ENCODE measurements at places on chromosomes 12 and 14.

- no peak for DNase-seq
Observed at GRCh38 chr12:46921048-46921763, 95.4 kb upstream of the SLC38A4 start.

DNA sequence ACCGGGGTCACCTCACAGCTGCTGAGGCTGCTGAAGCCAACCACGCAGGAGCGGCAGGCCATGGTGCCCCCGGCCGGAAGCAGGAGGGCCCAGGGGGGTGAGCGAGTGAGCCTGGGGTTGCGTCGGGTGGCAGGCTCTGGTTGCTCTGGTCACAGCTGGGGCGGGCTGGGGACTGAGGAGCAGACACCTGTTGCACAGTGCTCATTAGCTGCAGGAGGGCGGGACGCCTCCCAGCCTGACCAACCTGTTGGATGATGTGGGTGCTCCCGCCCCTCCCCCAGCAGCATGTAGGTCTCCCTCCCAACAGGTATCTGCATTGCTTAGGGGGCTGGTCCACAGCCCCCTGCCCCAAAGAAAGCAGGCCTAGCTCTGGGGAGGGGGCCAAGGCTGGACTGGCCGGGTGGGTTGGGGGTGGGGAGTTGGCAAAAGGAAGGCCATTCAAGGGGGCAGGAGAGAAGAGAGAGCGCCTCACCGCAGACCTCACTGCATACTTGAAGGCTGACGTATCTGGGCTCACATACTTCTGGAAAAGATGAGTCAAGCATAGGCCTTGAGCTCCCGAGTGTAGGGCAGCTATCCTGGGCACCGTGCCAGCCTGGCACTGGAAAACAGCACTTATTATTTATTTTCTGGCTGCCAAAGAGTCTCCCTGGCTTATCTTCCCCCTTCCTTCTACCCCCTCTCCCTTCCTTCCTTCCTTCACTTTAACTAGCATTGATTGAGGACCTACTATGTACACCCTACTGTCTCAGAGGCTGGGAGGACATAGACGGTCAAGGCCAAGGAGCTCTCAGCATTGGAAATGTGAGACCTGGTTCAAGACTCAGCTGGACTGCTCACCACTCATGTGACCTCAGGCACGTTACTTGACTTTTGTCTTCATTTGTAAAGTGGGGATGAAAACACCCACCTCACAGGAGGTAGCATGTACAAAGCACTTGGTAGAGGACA lies at the start of gene KRT80:
KRT80 (minus strand) TSS at position 174 of the 951 bp plus-strand sequence; CDS start at position 62, 112 bp downstream.
- DNase-seq = no peak

GRCh38 chr12:130495156-130495555 lies 157.5 kb downstream of the PIWIL1 start:
- no peak for DNase-seq

- no peak for DNase-seq
Observed at GRCh38 chr14:74920281-74920680, 2.8 kb downstream of the RPS6KL1 start.

GRCh38 chr12:64696080-64696741 lies 63.0 kb downstream of the GNS start:
- no peak for DNase-seq

GRCh38 chr12:80271780-80272179 lies 172.3 kb upstream of the PTPRQ start:
- DNase-seq = no peak

GRCh38 chr14:89493406-89493805 lies 76.4 kb upstream of the FOXN3 start:
- no peak for DNase-seq

- DNase-seq = no peak
Observed at GRCh38 chr12:103966736-103967135, 1.1 kb downstream of the TDG start.

- no peak for DNase-seq
Observed at GRCh38 chr12:28162697-28163096, 27.6 kb upstream of the CCDC91 start.

GRCh38 chr12:95257541-95257940 lies 39.9 kb downstream of the VEZT start:
- no peak for DNase-seq

DNA sequence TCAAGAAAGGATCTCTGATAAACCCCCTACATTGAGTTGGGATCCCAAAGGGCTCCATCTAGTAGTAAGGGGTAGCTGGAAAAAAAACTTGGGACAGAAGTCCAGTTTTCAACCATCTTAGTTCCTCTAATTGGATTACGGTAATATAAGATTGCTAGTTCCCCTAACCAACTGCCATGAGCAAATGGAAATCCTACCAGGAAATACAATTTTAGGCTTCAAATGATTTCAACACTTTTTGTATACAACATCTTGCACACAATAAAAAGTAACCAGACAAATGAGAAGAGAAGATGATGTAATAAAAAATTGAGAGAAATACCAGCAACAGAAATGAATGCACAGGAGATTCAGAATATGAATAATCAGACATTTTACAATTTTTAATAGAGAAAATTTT lies 73.0 kb downstream of the TSHR start:
- no peak for DNase-seq

DNA sequence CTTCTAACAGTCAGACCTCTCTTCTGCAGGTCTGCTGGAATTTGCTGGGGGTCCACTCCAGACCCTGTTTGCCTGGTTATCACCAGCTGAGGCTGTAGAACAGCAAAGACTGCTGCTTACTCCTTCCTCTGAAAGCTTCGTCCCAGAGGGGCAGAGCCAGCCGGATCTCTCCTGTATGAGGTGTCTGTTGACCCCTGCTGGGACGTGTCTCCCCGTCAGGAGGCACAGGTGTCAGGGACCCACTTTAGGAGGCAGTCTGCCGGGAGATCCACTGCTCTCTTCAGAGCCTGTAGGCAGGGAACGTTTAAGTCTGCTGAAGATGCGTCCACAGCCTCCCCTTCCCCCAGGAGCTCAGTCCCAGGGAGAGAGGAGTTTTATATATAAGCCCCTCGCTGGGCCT lies 125.1 kb downstream of the SOX5 start:
- DNase-seq = no peak

DNA sequence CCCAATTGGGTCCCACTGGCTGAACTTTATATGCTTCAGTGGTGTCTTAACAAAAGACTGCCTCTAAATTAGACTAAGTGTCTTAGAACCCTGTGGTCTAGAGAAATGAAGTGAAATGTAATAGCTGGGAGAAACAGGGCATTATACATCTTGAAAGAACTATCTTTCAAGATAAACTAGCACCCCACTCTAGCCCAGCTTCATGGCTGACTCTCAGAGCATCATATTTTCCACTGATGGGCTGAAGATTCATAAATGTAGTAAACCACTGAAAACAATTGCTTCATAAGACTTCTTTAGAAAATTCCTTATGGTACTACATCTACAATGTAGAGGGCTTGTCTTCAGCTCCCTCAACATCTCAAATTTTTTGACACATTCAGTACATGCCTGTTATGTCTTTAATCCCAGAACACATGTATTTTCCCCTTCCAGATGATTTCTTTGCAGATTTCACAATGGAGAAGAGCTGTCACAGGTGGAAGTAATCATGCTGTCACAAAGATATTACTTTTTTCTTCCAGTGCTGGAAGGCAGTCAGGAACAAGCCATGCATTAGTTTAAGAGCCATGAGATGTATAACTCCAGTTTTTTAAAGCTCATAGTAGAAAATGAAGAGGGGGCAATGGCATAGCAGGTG lies 48.5 kb downstream of the IFNG-AS1 start:
- DNase-seq = no peak

- no peak for DNase-seq
Observed at GRCh38 chr14:31024577-31025366, 677 bp upstream of the AP4S1 start.

DNA sequence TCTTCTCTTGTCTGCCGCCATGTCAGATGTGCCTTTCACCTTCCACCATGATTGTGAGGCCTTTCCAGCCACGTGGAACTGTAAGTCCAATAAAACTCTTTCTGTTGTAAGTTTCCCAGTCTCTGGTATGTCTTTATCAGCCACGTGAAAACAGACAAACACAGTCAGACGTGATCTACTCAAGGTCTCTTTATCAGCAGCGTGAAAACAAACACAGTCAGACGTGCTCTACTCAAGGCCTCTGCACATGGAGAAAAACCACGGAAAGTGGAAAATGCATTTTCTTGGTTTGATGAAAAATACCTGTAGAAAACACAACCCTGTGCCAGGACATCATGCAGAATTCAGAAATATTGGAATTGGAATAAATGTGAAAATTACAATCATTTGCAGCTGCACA lies 1115.7 kb downstream of the TMEM121 start:
- DNase-seq = no peak

DNA sequence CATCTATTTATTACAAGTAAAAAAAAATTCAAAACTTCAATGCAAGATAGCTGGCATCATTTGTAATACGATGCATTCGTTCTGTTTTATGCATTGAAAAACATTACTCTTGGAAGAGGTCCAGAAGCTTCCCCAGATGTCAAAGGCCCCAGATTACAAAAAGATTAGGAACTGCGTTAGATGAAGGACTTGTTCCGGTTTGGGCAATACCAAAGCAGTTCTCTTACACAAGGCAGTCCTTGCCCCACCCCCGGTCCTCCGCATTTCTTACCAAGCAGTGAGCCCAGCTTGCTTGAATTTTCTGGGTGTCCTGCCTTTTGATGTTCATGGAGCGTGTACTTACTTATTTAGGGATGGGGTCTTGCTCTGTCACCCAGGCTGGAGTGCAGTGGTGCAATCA lies 4.8 kb upstream of the HVCN1 start:
- no peak for DNase-seq

DNA sequence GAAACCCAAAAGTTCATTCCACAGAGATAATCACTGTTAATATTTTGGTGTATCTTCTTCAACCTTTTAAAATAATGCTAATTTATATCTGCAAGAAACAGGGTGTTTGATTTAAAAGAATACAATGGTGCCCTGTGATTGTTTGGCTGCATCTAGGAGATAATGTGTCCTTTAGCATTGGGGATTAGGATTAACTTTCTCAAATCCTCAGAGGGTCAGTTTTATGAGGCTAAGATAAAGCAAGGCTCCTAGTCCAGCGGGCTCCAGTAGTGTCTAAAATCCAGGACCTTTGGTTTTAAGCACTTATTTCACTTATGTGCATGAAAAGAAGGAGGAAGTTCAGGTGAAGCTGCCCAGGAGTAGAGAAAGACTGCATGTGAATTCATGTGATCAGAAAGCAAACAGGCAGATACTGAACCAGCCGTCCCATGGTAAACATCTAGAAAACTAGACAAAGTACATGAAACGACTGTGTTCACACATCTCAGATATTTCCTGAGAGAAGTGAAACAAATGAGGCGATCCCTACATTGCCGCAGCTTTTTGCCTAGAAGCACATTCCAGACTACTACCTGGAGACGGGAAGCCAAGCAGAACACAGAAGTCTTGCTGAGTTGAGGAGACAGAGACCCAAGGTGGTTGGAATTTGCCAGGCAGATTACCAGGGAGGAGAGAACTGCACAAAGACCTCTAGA lies 129.1 kb upstream of the MAX start:
- DNase-seq = no peak

DNA sequence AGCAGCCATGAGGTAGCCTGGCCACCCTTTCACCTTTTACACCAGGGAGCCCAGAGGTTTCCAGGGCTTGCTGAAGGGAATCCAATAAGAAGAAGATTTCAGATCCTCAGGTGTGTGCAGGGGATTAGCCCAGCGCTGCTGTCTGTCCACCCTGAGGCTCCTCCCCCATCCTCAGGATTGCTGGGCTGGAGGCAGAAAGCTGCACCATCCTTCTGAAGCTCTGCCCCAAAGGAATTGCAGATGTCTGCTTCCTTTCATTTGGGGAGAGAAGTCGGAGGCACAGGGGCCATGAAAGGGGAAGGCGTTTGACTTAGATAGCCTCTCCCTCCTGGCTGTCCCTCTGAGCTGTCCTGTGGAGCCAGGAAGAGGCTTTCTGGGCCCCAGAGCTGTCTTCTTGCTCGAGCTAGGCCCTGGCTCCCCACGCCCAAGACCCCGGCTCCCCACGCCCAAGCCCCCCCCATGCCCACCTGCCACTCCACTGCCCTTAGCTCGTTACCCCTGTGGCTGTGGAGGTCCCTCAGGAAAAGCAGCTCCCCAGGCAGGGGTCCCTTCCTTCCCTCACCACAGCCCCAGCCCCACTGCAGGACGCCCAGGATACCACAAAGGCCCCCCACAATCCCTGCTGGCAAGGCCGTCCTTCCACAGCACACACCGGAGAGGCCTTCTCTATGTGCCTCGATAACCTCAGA lies 359.0 kb downstream of the CACNA1C start:
- DNase-seq = no peak

DNA sequence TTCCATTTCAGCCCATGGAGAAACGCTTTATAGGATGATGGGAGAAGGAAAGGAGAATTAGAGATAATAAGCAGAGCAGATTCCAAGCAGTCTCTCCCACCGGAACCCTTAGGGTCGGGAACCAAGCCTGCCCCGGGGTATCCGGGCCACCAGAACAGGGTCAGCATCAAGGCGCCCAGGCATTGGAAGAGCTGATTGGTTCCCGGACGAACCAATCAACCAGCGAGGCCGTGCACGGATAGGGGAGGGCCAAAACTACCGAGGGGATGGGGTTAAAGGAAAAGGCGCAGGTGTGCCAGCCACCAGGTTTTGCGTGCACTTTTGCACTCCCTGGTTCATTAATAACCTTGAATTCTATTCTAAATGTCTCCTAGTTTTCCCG lies 1.7 kb downstream of the PPM1H start:
- DNase-seq = no peak

DNA sequence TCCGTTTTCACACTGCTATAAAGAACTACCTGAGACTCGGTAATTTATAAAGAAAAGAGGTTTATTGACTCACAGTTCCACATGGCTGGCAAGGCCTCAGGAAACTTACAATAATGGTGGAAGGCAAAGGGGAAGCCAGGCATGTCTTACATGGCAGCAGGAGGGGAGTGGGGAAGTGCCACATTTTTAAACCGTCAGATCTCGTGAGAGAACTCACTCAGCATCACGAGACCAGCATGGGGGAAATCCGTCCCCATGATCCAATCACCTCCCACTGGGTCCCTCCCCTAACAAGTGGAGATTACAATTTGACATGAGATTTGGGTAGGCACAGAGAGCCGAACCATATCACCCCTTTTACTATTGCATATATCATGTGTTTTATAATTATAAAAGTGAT lies 2.0 kb upstream of the PIGH start:
- DNase-seq = no peak

DNA sequence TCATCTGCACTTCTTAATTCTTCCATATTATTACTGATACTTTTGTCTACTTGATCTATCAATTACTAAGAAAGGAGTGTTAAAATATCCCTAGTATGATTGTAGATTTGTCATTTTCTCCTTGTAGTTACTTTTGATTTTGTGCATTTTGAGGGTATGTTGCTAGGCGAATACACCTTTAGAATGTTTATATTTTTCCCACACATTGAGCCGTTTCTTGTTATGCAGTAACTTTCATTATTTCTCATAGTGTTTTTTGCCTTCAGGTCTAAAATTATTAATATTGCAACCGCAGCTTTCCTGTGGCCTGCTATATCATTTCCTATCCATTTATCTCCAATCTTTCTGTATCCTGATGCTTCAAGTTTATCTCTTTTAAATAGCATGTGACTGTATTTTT lies 44.6 kb upstream of the C12orf42 start:
- no peak for DNase-seq

- no peak for DNase-seq
Observed at GRCh38 chr12:47882781-47883546, 21.8 kb downstream of the VDR start.

- DNase-seq = no peak
Observed at GRCh38 chr14:32443890-32444661, 115.0 kb downstream of the AKAP6 start.
